ENCODE measurements at places on chromosomes 1 and 21.

- no peak for DNase-seq
Measured at GRCh38 chr21:43940329-43941050, 71.6 kb upstream of the TRAPPC10 start.

DNA sequence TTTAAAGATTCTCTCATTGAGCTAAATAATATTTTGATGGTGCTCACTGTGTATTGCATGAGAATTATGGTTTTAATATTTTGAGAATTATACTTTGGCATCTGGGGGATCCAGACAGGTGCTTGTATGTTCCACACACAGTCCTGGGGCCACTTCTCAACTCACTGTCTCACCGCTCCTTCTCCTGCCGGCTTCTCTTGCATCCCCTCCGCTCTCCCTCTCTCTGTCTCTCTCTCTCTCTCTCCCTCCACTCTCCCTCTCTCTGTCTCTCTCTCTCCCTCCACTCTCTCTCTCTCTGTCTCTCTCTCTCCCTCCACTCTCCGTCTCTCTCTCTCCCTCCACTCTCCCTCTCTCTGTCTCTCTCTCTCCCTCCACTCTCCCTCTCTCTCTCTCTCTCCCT is 32.2 kb upstream of the ZC3H12A start:
- DNase-seq, result no peak

DNA sequence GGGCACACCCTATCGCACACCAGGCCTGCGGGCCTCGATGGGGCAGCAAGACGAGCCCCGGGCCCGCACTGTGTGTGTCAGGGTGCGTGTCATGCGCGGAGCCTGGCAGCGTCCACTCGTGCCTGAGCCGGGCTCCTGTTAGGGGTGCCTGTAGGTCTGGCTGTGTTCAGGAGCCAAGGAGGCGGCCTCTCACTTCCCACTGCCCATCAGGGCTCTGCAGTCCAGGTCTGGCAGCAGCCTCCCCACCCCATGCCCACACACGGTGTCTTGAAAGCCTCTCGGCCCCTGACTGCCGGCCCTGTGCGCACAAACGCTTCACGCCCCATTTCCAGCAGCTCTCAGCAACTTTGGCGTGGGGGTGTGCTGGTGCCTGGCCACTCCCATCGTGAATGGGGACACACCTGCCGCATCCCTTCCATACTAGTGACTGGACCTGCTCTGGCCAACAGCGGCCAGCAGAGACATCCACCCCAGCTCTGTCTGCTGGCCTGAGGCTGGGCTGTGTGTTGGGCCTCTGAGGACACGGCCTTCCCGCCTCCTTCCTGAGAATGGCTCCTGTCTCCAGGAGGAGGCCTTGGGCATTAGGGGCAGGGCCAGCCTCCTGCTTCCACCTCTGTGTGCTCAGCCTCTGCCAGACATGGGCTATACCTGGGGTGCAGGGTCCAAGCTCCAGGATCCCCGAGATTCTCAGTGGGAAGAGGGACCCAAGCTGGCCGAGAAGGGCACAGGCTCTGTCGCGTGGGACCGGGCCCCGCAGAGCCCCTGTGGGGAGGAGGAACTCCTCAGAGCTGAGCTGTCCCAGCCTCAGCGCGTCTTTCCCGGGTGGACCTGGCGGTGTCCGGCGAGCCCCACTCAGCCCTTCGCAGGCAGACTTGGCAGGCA is 41.8 kb upstream of the ACTRT2 start:
- DNase-seq, result no peak

DNA sequence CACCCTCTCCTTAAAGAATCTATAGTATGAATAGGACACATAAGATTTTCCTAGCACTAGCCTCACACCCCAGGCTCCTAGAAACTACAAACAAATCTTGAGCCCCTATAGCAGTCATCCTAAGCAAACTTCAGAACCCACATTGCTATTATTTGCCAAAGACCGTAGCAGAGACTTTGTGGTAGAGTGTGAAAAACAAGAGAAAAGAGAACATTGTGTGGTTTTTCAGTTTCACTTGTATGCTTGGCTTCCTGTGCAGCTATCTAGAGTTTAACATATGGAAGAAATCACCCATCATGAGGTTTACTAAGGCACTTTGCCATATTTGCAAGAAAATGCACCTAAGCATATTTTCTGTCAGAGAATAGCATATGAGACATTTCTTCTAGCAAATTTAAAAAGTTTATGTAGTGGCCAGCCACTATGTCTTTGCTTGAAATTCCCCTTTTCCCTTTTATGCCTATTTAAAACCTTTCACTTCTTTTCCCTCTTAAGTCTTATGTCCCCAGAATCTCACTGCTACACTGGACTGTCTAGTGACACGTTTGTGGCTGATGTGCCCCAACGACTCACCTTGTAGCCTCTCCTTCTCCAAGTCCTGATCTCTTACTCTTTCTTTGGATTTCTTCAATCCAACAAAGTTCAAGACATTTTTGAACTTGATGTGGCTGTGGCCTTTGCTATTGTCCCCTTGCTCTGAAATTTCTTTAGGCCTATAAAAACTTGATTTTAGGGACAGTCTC is 25.6 kb downstream of the CCDC190 start:
- no peak for DNase-seq
